Foreskin keratinocyte (primary cell): ENCODE measurements at places on chromosomes 5 and 9. TPM values are rescaled to one million over a fixed set of nuclear protein-coding genes. Genes with fewer than 3 reads are reported as not detected.

- no peak for DNase-seq
Measured at GRCh38 chr9:123000371-123001068, 32.9 kb upstream of the GPR21 start.

Gene LNPEP
- 28.9 and 30.7 TPM in 2 replicates for total RNA-seq

DNA sequence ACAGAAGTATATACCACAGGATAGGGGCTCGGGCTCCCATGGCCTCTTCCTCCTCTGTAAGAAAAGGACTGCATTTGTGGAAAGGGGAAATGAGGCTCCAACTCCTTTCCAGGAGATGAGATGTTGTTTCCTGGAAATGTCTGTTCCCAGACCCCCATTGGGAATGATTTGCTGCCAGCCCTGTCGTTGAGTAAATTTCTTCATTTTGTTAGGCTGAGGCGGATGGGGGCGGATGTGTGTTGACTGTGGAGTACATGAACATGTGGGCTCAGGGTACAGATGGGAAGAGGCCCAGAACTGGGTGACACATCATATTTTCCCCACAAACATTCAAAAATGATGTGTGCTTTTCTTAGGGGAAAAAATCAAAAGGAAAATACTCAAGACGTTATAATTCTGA is 28.8 kb upstream of the TNFAIP8 start:
- DNase-seq: no peak

DNA sequence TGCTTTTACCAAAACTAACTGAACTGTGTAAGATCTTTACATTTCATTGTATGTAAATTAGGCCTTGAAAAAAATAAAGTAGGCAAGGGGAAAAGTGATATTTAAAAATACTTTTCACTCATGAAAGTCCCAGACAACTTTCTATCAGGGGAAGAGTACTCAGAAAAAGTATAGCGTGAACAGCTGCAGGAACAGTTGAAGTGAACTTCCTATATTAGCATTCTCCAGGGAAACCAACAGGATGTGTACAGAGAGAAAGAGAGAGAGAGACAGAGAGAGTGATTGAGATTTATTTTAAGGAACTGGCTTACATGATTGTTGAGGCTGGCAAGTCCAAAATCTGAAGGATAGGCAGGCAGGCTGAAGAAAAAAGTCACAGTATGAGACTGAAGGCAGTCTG is 42.0 kb downstream of the ERMP1 start:
- no peak for DNase-seq

DNA sequence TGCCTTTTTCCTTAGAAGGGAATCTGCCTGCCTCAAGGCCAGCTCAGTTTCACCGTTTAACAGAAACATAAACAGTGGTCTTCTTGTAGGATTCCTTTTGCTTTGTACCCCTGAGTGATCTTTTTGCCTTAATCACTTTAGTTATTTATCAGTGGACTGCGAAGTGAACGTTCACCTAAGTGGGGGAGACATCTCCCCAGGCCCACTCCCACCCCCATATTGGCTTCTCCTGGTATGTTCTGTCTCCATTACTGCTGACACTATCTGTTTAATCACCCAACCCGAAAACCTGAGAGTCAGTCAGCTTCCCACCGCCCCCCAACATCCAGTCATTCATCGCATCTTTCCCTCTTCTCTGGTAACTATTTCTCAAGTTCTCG is 1.4 kb downstream of the SKP2 start:
- no peak for DNase-seq

Gene IFNA13
- not detected in 2 replicates for total RNA-seq

Gene UAP1L1
- total RNA-seq: 5.6 and 6.2 TPM in 2 replicates

DNA sequence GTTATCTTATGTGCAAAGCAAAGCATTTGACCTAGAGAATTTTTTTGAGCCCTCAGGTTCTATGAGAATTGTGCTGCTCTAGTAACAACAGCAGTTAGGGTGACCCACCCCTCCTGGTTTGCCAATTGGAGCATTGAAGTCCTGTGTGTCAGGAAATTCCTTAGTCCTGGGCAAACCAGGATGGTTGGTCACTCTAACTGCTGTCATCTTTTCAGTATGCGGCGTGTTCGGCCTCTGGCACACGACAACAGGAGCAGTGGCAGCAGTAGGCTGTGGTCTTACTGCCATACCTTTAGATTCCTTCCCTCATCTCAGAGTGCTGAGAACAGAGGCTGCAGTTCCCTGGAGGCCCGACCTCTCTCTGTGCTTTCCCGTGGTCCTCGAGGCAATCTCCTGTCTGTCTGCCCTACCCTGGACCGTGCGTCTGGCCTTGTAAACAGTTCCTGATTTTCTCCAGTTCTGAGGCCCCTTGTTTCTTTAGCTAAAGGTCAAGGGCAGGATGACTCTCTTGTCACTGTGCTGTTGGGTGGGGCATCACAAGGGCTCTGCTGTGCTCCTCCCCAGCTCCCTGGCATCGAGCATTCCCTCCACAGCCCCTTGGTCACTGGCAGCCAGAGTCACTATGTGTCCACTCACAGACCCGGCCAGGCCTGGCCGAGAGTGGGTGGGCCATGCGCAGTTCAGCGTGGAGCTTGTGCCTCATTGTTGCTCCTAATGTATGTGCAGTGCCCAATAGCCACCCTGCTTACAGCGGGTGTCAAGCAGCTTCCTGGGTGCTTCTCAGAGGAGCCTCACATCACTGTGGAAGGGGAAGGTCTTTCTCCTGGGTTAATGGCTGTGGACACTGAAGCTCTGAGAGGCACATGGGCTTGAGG is 18.5 kb upstream of the COL15A1 start:
- DNase-seq: no peak

DNA sequence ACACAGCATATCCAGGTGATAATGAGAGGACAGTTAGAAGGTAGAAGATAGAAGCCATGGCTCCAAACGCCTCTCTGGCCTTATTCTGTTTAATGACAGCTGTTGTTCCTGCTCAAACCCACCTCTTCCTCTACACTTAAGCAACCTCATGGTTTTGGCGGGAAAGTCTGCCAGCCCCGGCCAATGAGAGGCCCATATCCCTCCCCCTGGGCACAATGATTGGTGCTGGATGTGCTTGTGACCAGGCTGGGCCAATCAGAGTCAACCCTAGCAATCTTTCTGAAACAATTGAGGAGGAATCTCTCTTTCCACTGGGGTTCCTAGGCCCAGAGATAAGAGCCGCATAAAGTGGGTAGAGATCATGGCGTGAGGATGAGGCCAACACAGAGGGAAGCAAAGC is 4.8 kb upstream of the GFI1B start:
- DNase-seq: no peak
